ENCODE measurements at places on chromosomes 2 and 18.

DNA sequence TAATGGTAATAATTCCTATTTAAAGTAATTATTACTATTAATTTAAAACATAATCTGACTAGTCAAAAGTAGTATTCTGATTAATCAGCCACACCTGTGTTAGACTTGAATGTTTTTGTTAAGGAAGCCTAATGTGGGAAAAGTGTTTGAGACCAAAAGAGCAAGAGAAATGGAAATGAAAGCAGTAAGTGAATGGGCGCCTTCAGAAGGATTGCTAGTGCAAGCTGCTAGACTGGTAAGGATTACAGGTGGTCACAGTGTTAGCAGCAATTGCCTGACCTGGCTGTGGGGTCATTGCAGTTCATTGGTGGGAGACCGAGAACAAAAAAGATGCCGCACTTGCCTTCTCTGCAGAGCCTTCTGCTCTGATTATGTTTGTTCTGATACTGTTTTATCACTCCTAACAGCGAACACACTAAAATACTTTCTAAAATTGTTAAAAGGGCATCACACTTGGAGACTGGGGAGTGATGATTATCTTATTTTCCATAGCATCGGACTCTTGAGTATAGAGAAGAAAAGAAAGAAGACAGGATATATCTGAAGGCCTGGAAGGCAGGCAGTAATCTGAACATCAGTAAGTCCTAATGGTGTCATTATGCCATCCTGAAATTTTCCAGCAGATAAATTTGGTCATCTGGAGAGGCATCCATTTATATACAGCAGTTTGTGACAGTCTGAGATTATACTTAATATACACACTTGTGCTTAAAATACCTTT lies 5.8 kb downstream of the SOCS6 start:
- DNase-seq = no peak

GRCh38 chr18:50679656-50680055 lies 119.8 kb downstream of the MAPK4 start:
- no peak for DNase-seq

DNA sequence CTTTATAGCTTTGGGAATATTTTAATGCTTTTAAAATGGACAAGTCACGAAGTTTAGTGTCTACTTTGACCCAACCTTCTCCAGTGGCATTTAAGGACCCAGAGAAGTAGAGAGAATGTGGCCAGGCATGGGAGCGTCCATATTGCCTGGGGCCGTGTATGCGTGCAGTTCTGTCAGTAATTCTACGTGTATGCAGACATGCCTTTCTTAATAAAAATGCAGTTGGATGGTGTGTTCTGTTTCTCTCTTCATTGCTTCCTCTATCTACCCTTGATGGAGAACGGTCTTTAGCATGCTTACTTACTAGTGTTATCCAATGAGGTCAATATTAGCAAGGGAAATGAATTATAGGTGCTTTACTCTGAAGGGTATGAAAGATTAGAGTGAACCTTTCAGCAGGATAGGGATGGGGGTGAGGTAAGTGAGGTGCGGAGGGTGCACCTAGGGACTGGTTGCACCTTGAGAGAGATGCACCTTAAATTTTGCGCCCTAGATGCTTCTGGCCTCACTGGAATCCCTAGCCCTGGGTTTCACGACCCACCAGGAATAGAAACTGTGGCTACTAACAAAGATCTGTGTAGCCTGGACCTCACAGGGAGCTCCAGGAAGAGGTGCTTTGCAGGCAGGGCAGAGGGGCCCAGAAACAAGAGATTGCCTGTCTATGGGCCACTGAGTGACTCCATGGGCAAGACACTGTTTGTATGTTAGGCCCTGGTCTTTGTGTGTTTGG lies 194.3 kb downstream of the MYCN start:
- DNase-seq = no peak

GRCh38 chr2:190343536-190344275 lies at the start of gene INPP1:
Gene INPP1 (plus strand): TSS chr2:190343589. CDS start chr2:190360103, 16,514 bp downstream.
- peak; percentile 84 for DNase-seq

GRCh38 chr2:58046585-58047372 lies at the start of gene VRK2:
Gene VRK2 (plus strand): TSS chr2:58046806. CDS start chr2:58048832, 2,026 bp downstream.
- DNase-seq = peak; percentile 89

GRCh38 chr2:139836769-139837168 lies 1056.6 kb upstream of the NXPH2 start:
- no peak for DNase-seq

GRCh38 chr2:9545502-9545901 lies 10.1 kb downstream of the ADAM17 start:
- DNase-seq = no peak

GRCh38 chr2:36487947-36488346 lies 110.0 kb downstream of the FEZ2 start:
- no peak for DNase-seq

DNA sequence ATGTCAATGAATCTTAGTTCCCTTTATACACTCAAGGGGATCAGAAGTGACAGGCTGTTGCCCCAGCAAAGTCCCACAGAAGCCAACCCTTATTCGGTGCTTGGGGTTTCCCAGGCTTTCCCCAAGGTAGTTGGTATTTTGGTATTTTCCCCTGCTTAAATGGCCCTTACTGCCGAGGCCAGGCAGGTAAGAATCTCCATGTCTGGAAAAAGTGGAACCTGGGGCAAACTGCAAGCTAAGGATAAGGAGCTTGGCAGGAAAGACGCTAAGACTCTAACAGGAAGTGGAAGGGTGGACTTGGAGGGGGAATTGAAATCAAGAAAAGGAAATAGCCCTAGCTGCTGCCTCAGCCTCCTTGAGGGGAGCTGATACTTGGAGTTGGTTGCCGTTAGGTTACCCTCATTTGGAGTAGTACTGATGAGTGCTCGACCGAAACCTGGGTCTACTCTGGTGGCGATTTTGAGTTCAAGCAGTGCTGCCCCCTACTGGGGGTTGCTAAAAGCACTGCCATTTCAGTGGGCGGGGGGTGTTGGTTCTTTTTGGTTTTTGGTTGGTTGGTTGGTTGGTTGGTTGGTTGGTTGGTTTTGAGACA lies 3.3 kb upstream of the GPBAR1 start:
- no peak for DNase-seq

GRCh38 chr2:206083602-206084438 lies 2.2 kb downstream of the INO80D start:
- no peak for DNase-seq

DNA sequence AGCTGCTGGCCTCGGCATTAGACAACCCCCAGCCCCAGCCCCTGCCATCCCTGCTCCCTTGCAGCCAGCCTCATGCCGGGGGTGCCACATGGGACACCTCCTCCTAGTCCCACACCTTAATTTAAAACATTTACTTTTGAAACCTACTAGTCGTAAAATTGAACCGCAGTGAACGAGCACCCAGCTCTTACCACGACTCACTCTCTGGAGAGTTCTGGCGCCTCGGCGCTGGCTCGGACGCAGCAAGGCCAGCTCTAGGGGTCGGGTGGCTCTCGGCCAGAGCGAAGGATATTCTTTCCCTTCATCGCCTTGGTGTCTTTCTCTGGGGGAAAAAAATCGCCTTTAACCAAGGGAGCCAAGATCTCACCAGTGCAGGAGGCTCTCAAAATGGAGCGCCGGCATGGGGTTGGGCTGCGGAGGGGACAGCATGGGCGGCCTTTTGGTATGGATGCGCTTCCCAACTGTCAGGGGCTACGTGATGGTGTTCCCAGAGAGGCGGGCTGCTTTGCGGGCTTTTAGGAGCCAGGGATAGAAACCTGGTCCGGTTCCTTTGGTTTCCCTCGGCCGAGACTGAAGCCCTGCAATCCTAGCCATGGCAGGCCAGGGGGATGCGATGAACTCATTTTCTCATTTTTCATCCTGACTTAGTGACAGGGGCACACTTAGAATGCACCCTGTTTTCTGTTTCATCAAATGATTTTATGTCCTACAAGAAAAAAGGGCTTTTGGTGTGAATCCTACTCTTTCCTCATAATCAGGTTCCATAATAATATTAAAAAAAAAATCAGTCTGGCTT lies 2.0 kb downstream of the HPCAL1 start:
- no peak for DNase-seq

DNA sequence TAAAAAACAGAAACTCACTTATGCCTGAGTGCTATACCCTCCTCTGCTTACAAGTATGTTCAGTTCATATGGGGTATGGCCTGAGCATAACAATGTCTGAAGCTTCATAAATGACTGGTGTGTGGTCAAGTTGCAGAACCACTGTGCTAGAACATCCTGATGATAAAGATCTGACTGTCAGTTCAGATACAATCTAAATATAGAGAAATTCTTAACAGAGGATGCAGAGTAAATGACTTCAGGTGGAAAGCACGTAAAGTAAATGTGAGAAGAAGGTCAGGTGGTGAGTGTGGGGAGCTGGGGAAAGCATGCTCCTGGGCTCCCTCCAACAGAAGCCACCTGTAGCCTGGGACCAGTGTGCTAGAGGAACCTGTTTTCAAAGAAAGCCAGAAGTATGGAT lies 926.2 kb downstream of the TSN start:
- DNase-seq = no peak

- no peak for DNase-seq
These were observed 131.5 kb downstream of the ZNF532 start for GRCh38 chr18:58996131-58996641.

- no peak for DNase-seq
These were observed 110.6 kb downstream of the TMEM182 start for GRCh38 chr2:102872388-102872787.

DNA sequence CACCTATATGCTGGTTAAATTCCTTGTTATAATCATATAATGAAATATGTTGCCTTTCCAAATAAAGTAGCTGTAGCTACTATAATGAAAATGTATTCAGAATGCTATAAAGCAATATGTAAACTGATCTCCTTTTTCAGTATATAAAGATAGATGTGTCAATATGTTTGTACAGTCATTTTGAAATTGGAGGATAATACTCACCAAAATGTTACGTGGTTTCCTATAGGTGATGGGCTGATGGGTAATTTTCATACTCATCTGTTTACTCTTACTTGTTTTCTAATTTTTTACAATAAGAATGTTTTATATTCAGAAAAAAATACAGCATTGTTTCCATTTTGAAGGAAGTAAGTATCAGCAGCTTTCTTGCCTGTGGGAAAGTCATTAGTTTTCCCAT lies 70.2 kb downstream of the PRKRA start:
- DNase-seq = no peak

GRCh38 chr2:29640360-29640759 lies 281.0 kb downstream of the ALK start:
- DNase-seq = no peak

DNA sequence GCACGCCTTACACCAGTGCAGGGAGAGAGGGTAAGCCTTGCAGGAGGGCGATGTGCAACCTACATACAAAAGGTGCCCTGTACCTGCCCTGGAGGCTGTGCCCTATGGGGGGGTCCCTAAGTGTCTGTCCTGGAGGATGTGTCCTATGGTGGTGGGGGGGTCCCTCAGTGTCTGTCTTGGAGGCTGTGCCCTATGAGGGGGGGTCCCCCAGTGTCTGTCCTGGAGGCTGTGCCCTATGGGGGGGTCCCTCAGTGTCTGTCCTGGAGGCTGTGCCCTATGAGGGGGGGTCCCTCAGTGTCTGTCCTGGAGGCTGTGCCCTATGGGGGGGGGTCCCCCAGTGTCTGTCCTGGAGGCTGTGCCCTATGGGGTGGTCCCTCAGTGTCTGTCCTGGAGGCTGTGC lies 216.6 kb downstream of the HDAC4 start:
- DNase-seq = peak; percentile 23

DNA sequence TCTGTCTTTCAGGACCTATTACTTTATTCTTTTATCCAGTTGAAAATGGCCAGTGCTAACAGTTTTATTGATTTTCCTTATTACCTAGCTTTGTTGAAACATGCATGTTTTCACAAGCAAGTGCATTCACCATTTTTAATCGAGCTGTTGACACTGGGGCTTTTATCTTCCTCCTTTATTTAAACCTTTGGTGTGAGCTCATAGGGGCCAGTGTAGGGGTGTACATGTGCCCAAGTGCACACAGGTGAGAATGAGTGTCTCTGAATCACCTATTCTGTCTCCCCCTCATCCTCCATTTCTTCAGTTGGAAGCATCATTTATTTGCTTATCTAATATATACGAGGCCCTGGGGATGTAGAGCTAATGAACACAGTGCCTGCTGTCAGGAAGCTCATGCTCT lies 199.1 kb downstream of the PRKCE start:
- no peak for DNase-seq

GRCh38 chr2:182887093-182887492 lies 20.7 kb upstream of the FRZB start:
- DNase-seq = no peak

DNA sequence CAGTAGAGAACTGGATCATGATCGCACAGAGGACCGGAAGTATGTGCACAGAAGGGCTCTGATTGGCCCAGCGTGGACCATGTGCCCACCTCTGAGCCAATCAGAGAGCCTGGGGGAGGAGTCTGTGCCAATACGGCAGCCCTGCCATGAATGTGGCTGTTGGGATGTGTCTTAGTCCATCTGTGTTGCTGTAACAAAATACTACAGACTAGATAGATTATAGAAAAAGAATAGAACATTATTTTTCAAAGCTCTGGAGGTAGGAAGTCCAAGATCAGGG lies 132.0 kb downstream of the NDUFA10 start:
- peak; percentile 30 for DNase-seq
